Stimulated activated CD4-positive, alpha-beta T cell treated with anti-CD3 and anti-CD28 coated beads, Interleukin-1b, Interleukin-23, amount 100 ng/mL, for 48 hours (primary cell): ENCODE measurements at places on chromosomes 6 and 20.

DNA sequence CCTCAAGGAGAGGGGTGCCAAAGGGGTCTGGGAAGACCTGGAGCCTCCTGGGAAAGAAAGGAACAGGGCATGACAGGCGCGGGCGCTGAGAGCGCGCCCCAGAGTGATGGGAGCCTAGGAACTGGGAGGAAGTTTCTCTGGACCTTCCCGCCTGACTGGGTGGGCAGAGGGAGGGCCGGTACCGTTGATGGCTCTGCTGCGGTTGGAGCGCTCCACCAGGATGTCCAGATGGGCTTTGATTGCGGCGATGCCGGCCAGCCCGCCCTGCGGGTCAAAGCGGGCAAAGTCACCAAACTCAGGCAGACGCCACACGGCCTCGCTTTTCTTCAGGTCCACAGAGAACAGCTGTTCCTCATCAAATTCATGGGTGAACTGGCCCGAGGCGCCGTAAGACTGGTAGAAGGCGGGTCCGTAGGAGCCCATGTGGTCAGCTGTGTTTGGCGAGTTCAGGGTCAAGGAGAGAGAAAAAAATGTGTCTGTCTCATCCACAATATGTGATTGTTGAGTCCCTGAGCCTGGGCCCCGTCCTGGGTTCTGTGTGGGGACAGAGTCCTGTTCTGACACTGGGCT lies 1.5 kb downstream of the HLA-DOA start:
- no peak for DNase-seq

DNA sequence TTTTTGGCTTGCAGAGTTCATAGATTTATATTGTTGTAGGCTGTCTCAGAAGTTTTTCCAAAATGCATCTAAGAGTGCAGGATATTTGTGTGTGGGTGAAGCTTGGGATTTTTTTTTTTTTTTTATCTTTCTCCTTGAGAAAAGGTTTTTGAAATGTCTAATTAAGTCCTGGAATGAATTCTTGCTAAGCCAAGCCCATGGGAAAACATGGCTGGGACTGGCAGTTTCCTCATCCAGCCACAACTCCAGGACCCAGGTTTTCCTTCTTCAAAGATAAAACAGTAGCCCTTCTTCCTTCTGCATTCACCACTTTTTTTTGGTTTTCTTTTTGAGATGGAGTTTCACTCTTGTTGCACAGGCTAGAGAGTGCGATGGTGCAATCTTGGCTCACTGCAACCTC lies 242.5 kb upstream of the JAG1 start:
- no peak for DNase-seq

GRCh38 chr20:21396599-21397340 lies 556 bp downstream of the NKX2-4 start:
- no peak for DNase-seq

DNA sequence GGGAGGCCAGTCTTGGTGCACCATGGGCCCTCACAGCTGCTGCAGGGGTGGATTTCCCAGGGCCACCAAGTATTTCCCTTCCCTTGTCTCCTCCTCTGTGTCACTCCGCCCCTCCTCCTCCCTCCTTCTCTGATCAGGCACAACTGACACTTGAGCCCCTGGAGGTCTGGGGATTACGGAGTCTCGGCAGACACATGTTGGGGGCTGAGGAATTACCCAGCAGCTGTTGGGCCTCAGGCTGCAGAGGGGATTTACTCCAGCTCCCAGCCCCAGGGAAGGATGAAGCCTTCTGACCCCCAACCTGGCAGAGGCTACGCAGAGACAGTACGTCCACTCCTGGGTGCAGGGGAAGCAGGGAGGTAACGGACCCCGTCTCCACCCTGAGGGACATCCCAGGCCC lies 420.5 kb upstream of the SULF2 start:
- no peak for DNase-seq

- DNase-seq: no peak
Observed at GRCh38 chr6:46954837-46955451, 33.2 kb upstream of the ADGRF5 start.

DNA sequence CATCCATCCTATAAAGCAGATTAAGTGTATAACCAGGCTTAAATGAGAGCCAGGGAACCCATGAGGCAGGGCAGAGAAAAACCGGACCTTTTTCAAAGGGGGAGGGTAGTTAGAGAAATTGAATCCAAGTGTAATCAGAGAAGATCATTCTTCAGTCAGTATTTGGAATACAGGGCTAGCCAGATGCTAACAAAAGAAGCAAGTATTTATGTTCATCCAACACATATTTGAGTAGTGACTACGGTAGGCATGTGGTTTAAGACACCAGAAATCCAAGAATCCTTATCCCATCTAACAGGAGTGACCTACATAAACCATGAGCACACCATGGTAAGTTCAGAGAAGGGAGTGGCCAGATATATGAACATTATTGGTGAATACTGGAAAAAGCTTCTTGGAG lies 46.8 kb upstream of the FAM83C start:
- no peak for DNase-seq

- no peak for DNase-seq
Observed at GRCh38 chr20:12968472-12968871, 40.3 kb upstream of the SPTLC3 start.

GRCh38 chr6:100134703-100135102 lies 140.7 kb upstream of the MCHR2 start:
- DNase-seq: no peak

DNA sequence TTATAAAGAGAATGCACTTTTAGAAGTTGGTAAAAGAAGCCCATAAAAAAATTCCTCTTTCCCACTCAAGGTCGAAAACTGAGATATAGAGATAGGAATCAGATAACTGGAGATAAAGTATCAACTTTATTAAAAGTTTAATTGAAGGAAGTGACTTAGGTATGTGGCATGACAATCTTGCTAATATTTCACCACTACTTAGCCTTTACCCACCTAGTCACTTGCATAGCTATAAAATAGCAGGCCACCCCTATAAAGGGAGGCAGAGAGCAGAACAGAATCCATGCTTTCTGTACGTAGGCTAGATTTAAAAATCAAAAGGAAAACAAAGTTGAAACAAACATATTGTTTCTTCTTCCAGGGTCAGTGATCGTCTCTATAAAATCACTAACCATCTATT lies 13.2 kb upstream of the TBC1D32 start:
- DNase-seq: no peak

DNA sequence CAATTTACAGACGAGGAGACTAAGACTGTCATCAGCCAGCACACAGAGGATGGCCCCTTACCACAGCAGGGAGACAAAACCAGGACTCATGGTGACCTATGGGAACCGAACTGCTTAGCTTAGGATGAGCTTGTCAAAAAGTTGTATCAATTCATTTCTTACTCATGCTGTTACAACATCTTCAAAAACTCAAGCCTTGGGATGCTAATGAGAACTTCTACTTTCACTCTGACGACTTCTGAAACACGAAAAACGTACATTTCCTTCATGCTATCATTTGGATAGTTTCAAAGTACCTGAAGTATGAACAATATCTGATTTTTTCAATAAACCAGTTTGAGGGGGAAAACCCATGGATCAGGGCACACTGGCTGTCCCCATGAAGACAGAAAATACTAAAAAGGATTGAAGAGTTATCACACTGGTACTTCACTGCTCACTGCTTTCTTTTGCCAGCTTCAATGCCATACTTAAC lies 31.9 kb downstream of the HIVEP2 start:
- DNase-seq: peak; percentile 44

- no peak for DNase-seq
Observed at GRCh38 chr6:98847779-98848538, 13.6 kb downstream of the POU3F2 start.

GRCh38 chr20:53847139-53847836 lies 223.1 kb downstream of the BCAS1 start:
- no peak for DNase-seq

DNA sequence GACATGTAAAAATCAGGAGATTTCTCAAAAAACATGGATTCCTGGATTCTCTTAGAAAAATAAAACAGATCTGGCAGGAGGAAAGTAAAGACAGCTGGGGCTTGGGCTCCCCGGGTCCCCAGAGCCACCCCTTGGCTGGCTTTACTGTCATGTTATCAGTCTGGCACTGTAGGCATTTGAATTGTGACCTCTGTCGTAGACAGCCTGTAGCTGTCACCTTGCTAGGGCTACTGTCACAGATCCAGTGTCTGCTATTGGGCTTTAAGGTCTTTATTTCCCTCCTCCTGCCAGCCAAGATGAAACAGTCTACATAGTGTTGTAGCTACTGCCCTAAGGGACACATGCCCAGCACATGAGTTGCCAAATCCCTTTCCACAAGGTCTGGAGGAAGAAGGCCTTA lies 37.5 kb downstream of the ABRACL start:
- no peak for DNase-seq

DNA sequence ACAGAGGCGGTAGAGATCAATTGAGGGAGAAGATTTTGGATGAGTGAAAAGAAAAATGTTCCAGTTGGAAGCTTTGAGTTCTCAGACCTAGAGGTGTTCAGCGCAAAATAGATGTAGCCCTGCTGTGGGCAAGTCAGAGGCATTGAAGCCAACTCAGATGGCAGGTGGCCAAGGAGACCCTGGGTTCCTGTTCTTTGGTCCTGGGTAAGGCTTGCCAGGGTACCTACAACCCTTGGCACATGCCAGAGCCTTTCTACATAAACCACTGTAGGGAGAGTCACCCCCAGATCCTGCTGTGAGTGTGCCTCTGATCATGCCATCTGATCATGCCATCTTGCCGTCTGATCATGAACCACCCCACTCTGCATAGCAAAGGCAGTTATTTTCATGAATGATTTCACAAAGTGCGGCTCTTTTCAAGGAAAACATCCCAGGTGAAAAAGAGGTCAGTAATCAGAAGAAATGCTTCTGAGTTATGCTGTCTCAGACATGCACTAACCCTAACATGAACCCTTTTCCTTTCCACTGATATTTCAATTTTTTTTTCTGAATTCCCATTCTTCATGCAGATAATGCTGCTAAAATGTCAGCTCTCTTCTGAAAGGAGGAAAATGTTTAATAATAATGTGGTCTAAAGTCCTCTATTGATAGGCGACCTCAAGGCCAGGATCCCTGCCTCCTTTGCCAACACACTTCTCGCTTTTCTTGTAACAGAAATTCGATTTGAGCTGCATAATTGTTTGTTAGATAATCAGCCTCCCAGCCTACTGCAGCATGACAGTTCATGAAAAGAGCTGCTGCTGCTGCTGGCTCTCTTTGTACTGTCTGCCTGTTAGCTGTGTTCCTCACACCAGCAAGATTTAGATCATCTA lies 153.6 kb downstream of the MTHFD1L start:
- DNase-seq: no peak

- no peak for DNase-seq
Observed at GRCh38 chr6:106135911-106136571, 49.9 kb downstream of the PRDM1 start.

- no peak for DNase-seq
Observed at GRCh38 chr6:72382602-72383529, 239.0 kb upstream of the KCNQ5 start.

GRCh38 chr6:21384216-21384615 lies 209.3 kb upstream of the SOX4 start:
- no peak for DNase-seq

GRCh38 chr6:41709375-41709774 lies 26.0 kb downstream of the TFEB start:
- no peak for DNase-seq

GRCh38 chr20:50343125-50343489 lies 152.5 kb downstream of the CEBPB start:
- DNase-seq: no peak
